ENCODE measurements at places on chromosomes 16 and 17. TPM values are rescaled to one million over a fixed set of nuclear protein-coding genes. Genes with fewer than 3 reads are reported as not detected.

GAS2L2 gene
- 0.15 TPM for total RNA-seq

RAC3 gene
- total RNA-seq, result 16.6 TPM

NTHL1 gene
- 96.8 TPM for total RNA-seq

- no peak overlapping the region for H3K4me3 ChIP-seq
- no peaks in the 10 kb centered on the region for H3K4me1 ChIP-seq
- DNase-seq, result no peak
- H3K27ac ChIP-seq, result no peak overlapping the region
Observed at GRCh38 chr17:32331243-32332040, 10.5 kb downstream of the C17orf75 start.

- no peaks in the 10 kb centered on the region for H3K4me1 ChIP-seq
- H3K27me3 ChIP-seq, result no peaks in the 10 kb centered on the region
- DNase-seq, result no peak
- no peak overlapping the region for H3K27ac ChIP-seq
- H3K4me3 ChIP-seq, result no peak overlapping the region
Observed at GRCh38 chr17:49349541-49349940, 12.5 kb downstream of the ZNF652 start.

DNA sequence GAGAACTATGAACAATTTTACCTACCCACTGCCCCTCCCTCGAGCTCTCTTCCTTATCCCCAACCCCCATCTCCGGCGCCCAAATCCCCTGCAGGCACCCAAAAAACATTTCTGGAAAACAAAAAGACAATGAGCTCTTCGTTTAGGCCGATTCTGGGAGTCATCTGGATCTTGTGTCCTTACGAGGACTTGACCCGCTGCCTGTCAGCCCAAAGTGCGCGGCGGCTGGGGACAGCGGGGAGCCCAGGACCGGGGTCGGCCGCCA, 524 bp downstream of the STRADA start:
- no peaks in the 10 kb centered on the region for H3K4me1 ChIP-seq
- H3K4me3 ChIP-seq, result peak overlapping the region; percentile 71
- H3K27ac ChIP-seq, result peak overlapping the region; percentile 98
- no peak for DNase-seq
- H3K36me3 ChIP-seq, result no peaks in the 10 kb centered on the region

- H3K36me3 ChIP-seq, result no peaks in the 10 kb centered on the region
- no peaks in the 10 kb centered on the region for H3K4me1 ChIP-seq
- no peak overlapping the region for H3K27ac ChIP-seq
- H3K4me3 ChIP-seq, result no peak overlapping the region
Observed at GRCh38 chr17:51046514-51047384, 73.9 kb downstream of the SPAG9 start.

- H3K4me3 ChIP-seq, result peak overlapping the region; percentile 60
- H3K27ac ChIP-seq, result peak overlapping the region; percentile 94
- H3K36me3 ChIP-seq, result no peaks in the 10 kb centered on the region
- peaks cover 6% of the 10 kb centered on the region for H3K4me1 ChIP-seq
- DNase-seq, result no peak
- no peaks in the 10 kb centered on the region for H3K27me3 ChIP-seq
Observed at GRCh38 chr16:69566981-69567680, 1.4 kb downstream of the NFAT5 start.

- DNase-seq, result no peak
- no peak overlapping the region for H3K27ac ChIP-seq
Observed at GRCh38 chr16:23354246-23354645, 52.1 kb downstream of the SCNN1B start.

DNA sequence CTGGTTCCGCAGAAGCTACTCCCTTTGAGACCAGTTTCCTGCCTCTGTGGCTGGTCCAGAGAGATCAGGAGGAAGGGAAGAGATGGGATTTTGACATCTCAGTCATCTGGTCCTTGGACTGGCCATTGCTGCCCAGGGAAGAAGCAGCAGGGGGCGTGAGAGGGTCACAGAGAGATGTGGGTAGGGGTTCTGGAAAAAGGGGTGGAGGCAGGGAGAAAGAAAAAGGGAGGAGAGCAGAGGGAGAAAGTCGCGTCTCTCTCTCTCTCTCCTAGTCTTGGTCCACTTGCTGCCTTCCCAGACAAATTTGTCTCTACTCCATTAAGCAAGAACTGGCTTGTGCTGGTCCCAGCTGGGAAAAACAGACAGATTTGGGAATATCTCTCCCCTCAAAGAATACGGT, 4.4 kb downstream of the SHBG start:
- H3K27me3 ChIP-seq, result no peaks in the 10 kb centered on the region
- H3K27ac ChIP-seq, result no peak overlapping the region
- peak; percentile 52 for DNase-seq
- H3K4me1 ChIP-seq, result no peaks in the 10 kb centered on the region
- no peak overlapping the region for H3K4me3 ChIP-seq
